ENCODE measurements at places on chromosomes 11 and 22. TPM values are rescaled to one million over a fixed set of nuclear protein-coding genes. Genes with fewer than 3 reads are reported as not detected.

Gene EMID1
- total RNA-seq, result 9.6 TPM

Gene PKP3
- 157 TPM for total RNA-seq

Gene NNMT
- total RNA-seq, result not detected

Gene EMSY
- total RNA-seq, result 22.7 TPM

Gene DCDC1
- 1.5 TPM for total RNA-seq

Gene PGM2L1
- total RNA-seq, result 4.9 TPM

Gene KRTAP5-11
- total RNA-seq, result not detected

Gene SCUBE1
- total RNA-seq, result 3.9 TPM

Gene MRGPRX4
- total RNA-seq, result not detected

Gene OR2AG1
- total RNA-seq, result not detected

Gene TMEM45B
- total RNA-seq, result not detected

Gene MUC5AC
- under 0.01 TPM for total RNA-seq

Gene IRAG1
- 3.7 TPM for total RNA-seq

Gene BEST1
- total RNA-seq, result 2.3 TPM

Gene KDM4E
- not detected for total RNA-seq

Gene ZNF280B
- total RNA-seq, result 5.5 TPM

Gene CHEK2
- total RNA-seq, result 47.1 TPM

Gene COX8A
- 536 TPM for total RNA-seq

Gene HDHD5
- total RNA-seq, result 70.1 TPM
